ENCODE measurements at places on chromosomes 2 and 18. TPM values are rescaled to one million over a fixed set of nuclear protein-coding genes. Genes with fewer than 3 reads are reported as not detected.

Gene DNAJC5G
- not detected for total RNA-seq

Gene CNGA3
- not detected for total RNA-seq

Gene LYG1
- 0.45 TPM for total RNA-seq

Gene ZSCAN30
- 5.1 TPM for total RNA-seq

Gene CNPPD1
- 25.0 TPM for total RNA-seq

Gene FKBP1B
- total RNA-seq: 6.5 TPM

Gene TP53I3
- 36.7 TPM for total RNA-seq

Gene SCN7A
- total RNA-seq: not detected

All from A375 (cell line).